ENCODE measurements at places on chromosomes 4 and X.

GRCh38 chr4:146478009-146478408 is 43.7 kb downstream of the SLC10A7 start:
- no peak for DNase-seq

DNA sequence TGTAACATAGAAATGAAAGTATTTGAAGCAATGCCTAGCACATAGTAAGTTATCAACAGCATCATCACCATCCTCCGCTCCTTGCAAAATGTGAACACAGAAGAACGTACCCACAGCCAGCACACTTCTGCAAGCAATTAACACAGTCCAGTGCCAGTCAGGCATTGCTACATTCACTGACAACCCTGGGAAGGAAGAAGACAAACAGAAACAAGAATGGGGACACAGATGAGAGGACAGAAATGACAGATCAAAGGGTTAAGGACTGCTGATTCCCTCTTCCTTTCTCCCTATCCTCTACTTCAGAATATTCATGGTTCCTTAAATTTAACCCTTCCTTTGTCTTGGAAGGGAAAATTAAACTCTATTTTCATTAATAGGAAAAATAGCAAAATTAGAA is 53.1 kb downstream of the CHM start:
- DNase-seq, result no peak

DNA sequence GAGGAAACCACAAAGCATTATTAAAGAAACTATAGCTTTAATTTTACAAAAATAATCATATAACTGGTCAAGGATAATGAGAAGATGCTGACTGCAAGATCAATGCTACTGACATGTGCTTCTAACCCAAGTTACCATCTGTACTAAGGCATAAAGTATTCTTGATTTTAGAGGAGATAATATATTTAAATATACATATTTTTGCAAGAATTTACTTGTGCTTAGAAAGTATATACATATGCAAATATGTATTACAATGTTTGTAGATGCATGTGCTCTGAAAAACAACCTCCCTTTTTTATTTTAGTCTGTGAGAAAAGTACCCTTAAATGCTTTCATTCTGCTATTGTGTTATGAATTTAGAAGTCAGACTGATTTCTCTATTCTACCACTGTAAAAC is 740.7 kb upstream of the SLIT2 start:
- no peak for DNase-seq

DNA sequence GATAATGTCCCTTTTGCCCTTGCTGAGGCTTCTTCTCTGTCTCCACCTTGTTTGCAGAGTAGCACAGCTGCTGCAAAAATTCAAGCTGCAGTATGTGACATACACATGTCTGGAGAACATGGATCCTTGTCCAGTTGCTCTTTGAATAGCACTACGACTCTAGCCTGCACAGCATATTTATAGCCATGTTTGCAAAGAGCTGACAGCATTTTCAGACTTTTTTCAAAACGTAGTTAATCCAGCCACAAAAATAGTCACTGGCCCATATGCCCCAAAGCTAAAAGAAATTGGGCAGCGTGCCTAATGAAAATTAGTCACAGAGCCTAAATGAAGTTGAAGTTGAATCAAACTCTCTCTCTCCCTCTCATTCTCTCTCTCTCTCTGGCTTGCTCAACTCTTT is 17.5 kb downstream of the SLC16A2 start:
- DNase-seq, result no peak

DNA sequence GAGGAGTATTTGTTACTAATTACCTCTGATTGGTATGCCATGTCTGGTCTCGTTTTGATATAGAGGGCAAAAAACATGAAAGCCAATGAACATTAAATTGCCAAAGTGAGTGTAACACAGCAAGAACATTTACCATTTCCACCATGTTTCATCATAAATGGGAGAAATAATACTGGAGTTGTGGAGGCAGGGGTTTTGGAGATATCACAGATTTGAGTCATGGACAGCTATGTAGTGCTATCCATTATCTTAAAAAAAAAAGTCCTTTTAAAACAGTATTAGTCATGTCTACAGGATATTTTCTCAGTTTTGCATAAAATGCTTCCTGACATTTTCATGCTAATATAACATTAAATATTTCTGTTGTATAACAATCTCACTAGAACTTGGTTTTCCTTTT is 301.2 kb downstream of the IL1RAPL1 start:
- DNase-seq, result no peak

DNA sequence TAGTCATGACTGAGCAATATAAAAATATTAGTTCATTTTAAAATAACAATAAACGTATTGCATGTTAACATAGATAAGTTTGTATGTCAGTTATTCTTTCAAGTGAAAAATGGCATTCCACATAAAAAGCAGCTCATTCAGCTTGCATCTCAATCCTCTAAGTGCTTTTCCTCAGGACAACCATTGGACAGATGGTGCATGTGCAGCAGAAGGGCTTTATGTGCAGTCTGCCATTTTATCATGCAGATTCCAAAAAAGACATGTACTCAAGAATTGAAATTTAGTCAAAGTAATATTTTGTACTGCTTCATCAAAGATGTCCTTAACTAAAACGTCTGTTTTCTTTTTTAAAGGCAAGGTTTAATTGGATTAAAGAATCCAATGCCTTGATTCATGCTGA is 93.4 kb downstream of the RS1 start:
- no peak for DNase-seq

DNA sequence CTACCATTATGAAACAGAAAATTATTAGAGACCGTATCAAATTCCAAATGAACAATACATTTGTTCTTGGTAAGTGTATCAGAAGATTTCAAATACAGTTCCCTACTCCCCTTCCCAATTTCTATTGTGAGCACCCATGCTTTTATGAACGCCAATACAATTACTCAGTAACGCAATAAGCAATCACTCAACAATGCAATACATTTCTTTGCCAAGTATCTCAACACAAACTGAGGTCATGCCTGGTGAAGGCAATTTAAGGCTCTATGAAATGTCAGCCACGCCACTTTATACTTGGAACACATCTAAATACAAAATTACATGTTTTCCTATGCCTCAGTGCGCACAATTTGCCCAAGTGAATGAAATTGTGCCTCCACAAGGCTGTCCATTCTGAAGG is 712 bp downstream of the PNPLA4 start:
- no peak for DNase-seq

DNA sequence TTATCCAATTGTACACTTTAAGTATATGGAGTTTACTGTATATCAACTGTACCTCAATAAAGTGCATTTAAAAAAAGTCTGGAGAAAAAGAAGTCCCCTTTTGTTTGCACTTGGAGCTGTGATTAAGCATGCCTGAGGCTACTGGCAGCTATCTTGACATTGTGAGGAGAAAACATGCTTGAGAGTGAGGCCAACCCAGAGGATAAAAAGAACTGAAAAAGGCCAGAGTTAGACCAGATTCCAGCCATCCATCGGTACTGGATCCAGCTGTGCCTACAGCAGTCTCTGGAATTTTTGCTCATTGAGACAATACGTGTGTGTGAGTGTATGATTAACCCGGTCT is 57.4 kb downstream of the LGI2 start:
- DNase-seq, result no peak

DNA sequence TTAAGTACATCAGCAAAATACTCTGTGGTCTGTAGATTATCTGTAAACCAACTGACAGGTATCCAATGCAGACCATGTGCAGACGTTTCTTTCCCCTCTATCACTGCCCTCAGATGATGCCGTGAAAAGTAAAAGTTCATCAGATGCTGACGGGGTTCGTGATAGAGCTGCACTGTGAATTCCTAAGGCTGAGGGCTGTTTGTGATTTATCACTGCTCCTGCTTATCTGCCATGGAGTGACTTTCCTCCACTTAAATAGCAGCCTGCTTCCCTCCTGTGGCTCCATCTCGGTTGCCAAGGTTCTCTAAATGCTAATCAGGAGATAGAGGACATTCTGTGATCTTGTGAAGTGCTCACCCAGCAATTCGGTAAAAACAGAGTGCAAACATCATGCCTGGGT is 89.3 kb upstream of the SRD5A3 start:
- DNase-seq, result no peak

Data from natural killer cell treated with Interleukin-12 subunit alpha and Interleukin-12 subunit beta and Interleukin-15 and Interleukin-18, amount 100 ng/mL, for 72 hours (primary cell).